ENCODE measurements at places on chromosomes 2 and 18. TPM values are rescaled to one million over a fixed set of nuclear protein-coding genes. Genes with fewer than 3 reads are reported as not detected.

KLHL29 gene
- 1.7 TPM for polyA plus RNA-seq

APLF gene
- polyA plus RNA-seq, result 0.72 TPM

- no peak for DNase-seq
These were observed 325.0 kb downstream of the ARL6IP6 start for GRCh38 chr2:153043385-153043784.

DNA sequence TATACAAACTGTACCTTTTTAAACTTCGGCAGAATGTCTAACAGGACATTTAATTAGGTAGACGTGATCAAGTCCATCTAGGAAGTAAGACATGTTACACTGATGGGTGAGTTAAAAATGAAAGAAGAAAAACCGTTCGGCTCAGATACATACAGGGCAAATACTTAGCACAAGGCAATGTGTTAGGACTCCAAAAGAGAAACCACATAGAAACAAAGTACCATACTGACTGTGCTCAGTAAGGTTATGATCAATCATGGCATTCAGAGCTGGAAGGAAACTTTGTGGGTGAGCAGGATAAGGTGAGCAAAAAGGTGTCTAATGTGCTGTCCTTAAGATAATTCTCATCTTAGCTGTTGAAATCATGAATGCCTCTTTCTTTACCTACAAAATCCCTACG is 211.9 kb downstream of the STK39 start:
- DNase-seq, result no peak

DNA sequence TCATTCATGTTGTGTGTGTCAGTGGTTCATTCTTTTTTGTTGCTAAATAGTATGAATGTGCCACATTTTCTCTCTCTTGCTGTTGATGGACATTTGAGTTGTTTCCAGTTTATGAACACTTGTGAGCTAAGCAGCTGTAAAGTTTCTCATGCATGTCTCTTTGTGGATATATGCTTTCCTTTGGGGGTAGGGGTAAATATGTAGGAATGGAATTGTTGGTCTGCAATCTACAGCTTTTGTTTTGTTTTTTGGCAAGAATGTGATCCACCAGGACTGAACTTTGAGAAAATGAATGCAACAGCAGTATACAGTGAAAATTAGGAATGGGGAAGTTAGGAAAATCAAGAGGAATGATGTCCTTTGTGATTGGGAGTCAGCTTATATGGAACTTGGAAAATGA is 226.3 kb downstream of the CDCA7 start:
- no peak for DNase-seq

DNA sequence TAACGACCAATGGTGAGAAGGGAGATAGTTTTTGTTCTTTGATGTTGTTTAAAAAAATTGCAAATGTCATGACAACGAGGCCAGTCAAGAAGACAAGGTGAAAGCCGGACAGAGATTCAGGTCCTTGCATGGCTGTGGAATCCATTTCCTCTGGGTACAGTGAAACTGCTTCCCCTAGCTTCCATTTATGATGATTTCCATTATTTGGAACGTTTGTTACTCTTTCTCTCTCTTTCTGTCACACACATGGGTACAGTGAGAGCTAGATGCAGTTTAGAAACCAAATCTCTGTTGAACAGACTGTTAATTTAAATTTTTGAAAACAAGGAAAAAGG is 57.4 kb upstream of the MSH2 start:
- no peak for DNase-seq

- DNase-seq, result no peak
These were observed 5.3 kb upstream of the METTL21A start for GRCh38 chr2:207630491-207630890.

GRCh38 chr2:20844246-20844645 is 21.3 kb upstream of the LDAH start:
- DNase-seq, result no peak

DSC2 gene
- polyA plus RNA-seq, result 6.6 TPM

DNA sequence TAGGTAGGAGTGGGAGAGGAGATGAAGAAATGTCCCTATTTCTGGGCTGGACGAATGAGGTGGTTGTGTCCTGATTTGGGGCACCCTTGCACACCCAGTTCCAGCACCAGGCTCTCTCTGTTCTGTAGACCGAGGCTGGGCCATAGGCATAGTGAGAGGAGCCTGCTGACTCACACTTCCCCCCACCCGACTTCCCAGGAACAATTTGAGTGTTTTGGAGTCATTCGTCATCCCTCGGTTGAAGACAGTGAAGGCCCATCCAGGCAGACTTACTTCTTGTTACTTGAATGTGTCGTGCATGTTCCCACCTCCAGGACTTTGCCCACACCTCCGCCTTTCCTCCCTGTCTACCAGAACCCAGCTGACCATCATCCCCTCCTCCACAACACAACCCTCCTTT is 179.1 kb downstream of the HAUS1 start:
- DNase-seq, result no peak

- no peak for DNase-seq
These were observed 282.9 kb upstream of the TNP1 start for GRCh38 chr2:217142649-217143266.

DNA sequence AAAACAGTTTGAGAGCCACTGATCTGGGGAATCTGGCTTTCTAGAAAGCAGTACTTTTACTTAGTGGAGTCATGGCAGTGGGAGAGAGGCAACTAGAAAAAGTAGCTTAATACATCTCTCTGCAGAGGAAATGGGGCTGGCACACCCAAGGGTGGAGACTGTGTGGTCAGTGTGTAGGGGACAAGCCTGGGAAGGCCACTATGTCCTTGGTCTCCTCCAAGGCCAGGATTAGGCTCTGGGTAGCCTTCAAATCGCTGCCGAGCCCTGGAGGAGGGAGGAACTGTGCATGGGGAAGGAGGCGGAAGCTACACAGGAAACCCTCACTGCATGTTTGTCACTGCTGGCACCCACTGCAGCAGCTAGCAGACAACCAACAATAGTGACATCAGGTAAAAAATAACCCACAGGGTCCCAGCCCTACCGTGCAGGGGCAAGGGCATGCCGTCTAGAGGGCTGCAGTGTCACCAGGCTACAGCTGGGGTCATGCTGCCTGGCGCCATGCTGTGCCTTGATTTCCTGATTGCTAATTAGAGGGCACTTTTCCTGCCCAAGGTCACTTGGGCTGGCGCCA is 34.8 kb downstream of the LBH start:
- no peak for DNase-seq

CHMP3 gene
- polyA plus RNA-seq, result 89.7 TPM

DNA sequence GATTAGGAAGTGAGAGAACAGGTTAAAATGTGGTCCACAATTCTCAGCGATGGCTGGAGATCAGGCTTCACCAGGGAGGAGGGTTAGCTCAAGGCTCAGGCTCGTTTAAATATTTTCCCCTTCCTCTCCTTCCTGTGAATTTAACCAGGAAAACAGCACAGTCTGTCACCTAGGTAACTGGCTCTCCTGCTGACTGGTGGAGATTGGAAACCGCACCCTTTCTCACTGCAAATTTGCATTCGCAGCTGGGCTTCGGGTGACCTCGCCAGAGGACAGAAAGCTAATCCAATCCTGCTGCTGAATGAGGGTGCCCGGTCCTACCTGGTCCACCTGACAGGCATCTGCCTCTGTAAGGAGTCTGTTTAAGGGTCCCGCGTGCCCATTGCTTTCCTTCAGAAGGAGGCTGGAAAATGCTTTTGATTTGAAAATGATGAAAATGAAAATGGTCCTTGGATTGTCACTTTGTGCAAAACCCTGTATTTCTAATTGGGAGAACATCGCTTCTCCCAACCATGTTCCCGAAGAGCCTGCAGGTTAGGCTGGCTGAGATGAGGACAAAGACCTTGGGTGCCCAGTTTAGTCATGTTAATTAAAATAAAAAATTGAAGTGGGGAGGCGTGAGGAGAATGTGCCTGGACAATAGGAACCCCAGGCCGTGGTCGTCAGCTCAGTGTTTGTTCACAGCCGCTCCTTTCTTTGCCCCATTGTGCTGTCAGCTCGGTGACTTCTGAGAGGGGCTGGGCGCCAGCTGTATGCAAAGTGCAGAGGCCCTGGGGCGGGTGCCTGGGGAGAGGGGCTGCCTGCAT is 43.4 kb upstream of the MTCL1 start:
- DNase-seq, result no peak

KCNS3 gene
- 1.3 TPM for polyA plus RNA-seq

- DNase-seq, result no peak
These were observed 2.4 kb downstream of the GLS start for GRCh38 chr2:190882856-190883582.

- no peak for DNase-seq
These were observed 60.1 kb downstream of the NEDD4L start for GRCh38 chr18:58104096-58104495.

GRCh38 chr2:45282646-45283045 is 273.4 kb upstream of the SIX2 start:
- no peak for DNase-seq

Measured in right cardiac atrium (tissue), 5 donors.